ENCODE measurements at places on chromosomes 16 and 17.

DNA sequence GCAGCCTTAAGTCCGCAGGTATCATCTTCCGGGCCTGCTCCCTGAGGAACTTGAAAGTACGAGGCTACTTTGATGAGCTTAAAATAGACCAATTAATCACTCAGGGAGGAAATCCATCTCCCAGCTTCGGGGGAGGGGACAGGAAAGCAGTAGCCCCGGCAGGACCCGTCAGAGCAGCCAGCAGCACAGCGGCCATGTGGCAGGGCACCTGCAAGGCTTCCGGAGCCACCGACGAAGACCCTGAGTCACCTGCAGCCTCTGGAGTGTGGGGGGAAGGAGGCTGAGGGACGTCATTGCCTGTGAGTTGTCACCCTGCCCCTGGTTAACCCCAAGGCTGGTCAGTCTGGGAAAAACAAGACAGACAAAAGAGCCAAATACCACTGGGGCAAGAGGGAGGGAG is 4.4 kb upstream of the CYB561 start:
- no peak for DNase-seq

DNA sequence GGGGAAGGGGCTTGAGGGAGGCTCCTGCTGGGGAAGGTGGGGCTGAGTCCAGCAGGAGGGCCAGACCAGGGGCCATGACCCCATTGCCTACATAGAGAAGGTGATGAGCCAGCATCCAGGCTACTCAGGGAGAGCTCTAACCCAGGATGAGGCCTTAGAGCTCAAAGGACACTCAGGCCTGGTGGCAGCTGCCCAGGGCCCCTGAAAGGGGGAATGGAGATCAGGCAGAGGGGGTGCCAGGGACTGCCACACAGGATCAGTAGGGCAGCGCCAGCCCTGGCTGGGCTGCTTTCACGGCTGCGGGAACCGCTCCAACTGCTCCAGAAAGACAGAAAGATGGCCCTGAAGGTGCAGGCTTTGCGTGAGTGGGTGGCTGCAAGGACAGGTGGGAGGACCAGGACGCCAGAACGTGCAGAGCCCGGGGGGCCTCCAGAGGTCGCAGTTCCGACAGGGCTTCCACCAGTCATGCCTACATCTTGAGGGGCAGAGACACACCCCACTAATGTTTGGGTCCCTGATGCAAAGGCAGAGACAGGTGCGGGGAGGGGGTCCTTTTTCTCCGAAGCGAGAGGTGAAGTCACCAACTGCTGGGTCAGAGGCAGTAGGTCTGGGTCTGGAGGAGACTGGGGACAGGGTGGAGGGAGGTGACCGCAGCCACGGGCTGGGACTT is 882 bp upstream of the ATP6V0C start:
- peak; percentile 67 for DNase-seq

- no peak for DNase-seq
These were observed 66.8 kb downstream of the DNAH17 start for GRCh38 chr17:78510141-78511075.

GRCh38 chr16:59684911-59685310 is 950.8 kb upstream of the GOT2 start:
- DNase-seq, result no peak

GRCh38 chr17:38702916-38703741 is 1.9 kb upstream of the MLLT6 start:
- DNase-seq, result no peak

DNA sequence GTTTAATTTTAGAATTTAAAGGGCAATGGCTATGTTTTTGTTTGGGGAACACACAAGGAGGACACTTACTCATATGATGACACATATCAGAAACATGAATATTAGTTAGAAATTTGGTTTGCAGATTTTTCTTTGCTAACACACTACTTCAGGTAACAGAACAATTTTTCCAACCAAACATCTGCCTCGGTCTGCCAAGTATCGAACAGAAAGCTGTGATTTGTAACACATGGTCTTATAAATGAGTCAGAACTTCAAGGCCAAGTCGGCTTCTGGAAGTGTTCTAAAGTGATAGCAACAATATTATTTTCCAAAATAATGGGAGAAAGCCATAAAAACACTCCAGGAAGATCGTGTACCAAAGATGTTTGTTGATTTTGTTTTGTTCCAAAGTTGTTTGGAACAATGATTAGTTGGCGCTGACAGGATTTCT is 75.9 kb upstream of the PMFBP1 start:
- no peak for DNase-seq

DNA sequence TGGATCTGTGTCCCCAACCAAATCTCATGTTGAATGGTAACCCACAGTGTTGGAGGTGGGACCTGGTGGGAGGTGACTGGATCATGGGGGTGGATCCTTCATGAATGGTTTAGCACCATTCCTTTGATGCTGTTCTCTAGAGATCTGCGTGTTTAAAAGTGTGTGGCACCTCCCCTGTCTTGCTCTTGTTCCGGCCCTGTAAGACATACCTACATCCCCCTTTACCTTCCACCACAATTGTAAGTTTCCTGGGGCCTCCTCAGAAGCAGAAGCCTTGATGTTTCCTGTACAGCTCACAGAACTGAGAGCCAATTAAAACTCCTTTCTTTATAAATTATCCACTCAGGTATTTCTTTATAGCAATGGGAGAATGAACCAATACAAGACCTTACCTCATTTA is 257.7 kb downstream of the XYLT1 start:
- peak; percentile 39 for DNase-seq

- no peak for DNase-seq
These were observed 22.8 kb downstream of the PCTP start for GRCh38 chr17:55773671-55774070.

GRCh38 chr17:80263253-80264204 is 2.9 kb downstream of the RNF213 start:
- DNase-seq, result peak; percentile 79

GRCh38 chr16:68802190-68802589 is 41.1 kb upstream of the TANGO6 start:
- no peak for DNase-seq

DNA sequence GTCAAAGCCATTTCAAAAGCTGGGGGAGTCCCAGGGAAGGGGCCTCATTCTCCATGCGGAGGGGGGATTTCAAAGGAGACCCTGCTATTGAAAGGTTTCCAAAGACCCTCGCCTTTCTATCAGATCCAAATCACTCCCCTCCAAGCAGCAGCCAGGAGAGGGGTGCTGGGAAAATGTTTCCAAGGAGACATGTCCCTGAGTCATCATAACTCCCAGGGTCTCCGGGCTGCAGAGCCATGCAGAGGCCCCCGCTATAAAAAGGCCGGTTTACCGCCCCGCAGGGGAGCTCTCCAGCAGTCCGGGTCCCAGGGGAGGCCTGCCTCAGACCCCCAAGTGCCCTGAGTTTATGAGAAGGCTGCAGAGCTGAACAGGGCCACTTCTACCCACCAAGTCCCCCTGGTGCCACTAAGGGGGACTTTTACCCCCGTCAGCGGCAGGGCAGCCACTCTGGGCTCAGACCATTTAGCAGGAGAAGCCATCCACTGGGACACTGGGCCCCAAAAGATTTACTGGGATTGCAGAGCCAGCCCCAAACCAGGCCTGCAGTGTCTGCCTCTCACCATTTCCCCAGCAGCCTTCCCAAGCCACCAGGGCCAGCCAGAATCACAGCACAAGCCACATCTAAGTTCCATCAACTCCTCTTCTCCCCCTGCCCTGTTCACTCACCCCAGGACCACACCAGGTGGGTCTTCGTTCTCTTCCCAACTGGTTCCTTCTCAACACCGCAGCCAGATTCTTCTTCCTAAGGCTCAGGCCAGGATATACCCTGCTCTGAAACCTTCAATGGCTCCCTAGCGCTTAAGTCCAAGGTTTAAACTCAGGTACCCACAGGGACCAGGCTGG is 234.4 kb downstream of the ZNF423 start:
- DNase-seq, result no peak

GRCh38 chr17:80970044-80970761 is 21.4 kb upstream of the CHMP6 start:
- DNase-seq, result peak; percentile 54

- DNase-seq, result no peak
These were observed 168.3 kb downstream of the SEC14L1 start for GRCh38 chr17:77308861-77309726.

DNA sequence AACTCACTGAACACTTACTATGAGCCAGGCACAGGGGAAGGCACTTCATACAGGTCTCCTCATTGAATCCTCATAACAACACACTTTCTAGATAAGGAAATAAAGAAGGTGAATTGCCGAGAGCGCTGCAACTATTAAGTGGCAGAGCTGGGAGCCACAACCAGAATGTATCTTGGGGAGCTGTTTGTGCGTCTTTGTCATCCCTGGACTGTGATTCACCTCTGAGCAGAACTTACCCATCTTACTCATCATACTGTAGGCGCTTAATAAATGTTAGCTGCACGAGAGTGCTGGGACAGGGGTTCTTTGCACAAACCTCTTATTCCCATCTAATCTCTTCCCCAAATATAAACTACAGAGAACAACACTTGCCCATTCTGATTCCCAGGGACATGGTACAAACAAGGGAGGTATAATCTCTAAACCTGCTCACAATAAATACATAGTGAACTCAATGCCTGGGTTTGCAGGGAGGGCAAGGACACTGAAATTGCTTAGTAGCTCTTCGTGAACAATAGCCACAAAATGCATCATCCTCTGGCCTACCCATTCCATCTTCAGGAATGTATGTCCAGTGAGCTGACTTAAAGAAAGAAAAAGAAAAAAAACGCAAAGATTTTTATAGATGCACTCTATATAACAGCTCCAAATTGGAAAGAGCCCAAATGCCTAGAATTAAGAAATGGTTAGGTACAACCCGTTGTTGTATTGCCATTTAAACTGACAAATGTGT is 43.0 kb downstream of the MYO18A start:
- DNase-seq, result no peak

- no peak for DNase-seq
These were observed 1508.2 kb downstream of the CDH11 start for GRCh38 chr16:63613701-63614100.

GRCh38 chr16:27437946-27438345 is 36.0 kb downstream of the IL21R start:
- no peak for DNase-seq

DNA sequence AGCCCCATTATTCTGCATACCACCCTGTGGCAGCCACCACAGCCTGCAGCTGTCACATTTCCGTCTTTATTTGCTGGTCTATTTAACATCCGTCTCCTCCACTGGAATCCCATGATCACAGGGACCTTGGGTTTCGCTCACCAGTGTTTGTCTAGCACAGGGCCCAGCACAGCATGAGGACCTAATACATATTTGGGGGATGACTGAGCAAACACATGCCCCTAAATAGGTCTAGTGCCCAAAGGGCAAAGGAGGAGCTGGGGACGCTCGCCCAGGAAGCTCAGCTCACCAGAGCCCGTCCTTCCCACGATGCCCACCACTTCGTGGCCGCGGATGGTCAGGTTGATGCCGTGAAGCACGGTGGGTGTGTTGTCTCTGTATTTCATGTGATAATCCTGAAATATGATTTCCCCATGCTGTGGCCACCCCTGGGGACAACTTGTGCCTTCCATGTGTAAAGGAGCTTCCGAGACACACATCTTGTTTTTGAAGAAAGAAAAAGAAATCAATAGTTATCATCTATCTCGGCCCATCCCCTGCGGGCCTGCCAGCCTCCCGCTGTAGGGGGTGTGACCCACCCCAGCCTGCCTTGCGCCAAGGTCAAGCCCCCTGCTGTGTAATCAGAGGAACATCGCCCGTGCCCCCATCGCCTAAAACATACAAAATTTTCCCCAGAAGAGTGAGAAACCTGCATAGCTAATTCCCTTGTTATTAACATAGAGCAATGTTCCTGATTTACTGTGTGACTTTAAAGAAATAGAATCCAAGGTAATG is 21.0 kb upstream of the ABCC12 start:
- DNase-seq, result no peak

DNA sequence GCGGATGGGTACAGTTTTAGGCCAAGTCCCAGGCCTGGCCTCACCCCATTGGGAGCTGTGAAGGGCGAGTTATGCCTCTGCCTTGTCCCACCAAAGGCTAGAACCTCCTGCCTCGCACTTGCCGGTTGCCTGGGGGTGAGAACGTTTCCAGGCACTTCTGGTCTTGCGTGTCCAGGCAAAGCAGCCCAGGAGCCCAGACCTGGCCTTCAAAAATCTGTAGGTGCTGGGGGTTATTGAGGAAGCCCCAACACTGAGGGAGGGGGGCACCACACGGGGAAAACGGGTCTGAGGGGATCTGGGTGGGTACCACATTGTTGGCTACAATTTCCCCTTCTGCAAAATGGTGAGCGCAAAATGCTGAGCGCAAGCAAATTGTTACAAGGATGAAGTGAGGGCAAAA is 12.2 kb upstream of the ATP2C2 start:
- DNase-seq, result no peak

- no peak for DNase-seq
These were observed 248.5 kb downstream of the CA10 start for GRCh38 chr17:51909971-51910370.

DNA sequence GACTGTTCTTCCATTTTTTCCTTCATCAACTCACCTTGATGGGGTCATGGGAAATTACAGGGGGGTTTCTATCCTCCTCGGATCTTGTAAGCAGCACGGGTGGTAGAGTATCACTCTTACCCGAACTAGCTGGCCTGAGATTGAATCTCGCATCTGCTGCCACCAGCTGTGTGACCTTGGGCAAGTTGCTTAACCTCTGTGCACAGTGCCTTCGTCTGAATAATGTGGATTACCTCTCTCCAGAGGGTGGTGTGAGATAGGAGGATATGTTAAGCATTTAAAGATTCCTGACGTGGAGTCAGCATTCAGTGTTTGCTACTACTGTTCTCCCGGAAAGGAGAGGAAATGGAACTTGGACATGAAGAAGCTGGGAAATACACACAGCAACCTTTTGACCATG is 24.4 kb downstream of the LASP1 start:
- no peak for DNase-seq

- DNase-seq, result no peak
These were observed 52.6 kb downstream of the RNF213 start for GRCh38 chr17:80313160-80313829.

DNA sequence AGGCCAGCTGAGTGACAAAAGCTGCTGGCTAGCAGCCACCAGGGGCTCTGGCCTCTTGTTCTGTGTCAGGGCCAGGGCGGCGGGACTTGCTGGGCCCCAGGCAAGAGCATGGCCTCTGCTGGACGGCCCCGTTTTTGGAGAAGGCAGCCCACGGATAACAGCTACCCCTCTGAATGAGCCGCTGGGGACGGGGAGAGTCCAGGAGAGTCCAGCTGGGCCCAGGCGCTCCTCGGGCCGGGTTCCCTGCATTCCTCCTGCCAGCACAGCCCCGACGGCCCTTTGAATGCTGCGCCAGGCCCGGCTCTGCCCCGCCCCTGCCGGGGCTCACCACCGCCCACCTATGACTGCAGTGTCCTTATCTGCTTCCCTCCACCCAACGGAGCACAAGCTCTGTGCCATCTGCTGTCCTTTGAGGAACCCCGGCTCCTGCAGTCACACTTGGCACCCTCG is 33.4 kb downstream of the SLC7A5 start:
- DNase-seq, result no peak

GRCh38 chr17:76345377-76345974 is 8.2 kb downstream of the PRPSAP1 start:
- DNase-seq, result no peak

- no peak for DNase-seq
These were observed 81.6 kb downstream of the CMIP start for GRCh38 chr16:81526199-81526598.

DNA sequence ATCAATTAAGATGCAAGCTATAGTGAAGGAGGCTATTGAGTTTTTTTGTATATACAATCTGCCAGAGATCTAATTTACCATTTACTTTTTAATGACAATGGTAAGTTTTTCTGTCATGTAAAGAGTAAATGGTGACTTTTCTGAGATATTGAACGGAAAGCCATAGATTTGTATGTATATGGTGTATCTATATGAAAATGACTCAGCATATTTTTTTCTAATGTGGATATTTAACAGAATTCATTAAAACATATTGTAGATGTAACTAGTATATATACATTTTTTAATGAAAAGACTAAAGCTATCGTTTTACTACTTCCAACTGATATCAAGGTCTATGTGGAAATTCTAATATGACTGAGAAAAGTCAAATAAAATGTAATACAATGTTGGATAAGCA is 34.1 kb downstream of the CNTNAP4 start:
- no peak for DNase-seq

Measured in CD8-positive, alpha-beta T cell (primary cell).